ENCODE measurements at places on chromosomes 5 and 9.
A peak's percentile ranks its signal among the peaks of the same experiment; 100 is the strongest.

- no peak for DNase-seq
- H3K27ac ChIP-seq, result no peak overlapping the region
- H3K36me3 ChIP-seq, result no peaks in the 10 kb centered on the region
- no peaks in the 10 kb centered on the region for H3K27me3 ChIP-seq
- no peaks in the 10 kb centered on the region for H3K4me1 ChIP-seq
These were observed 77.6 kb upstream of the SEMA6A start for GRCh38 chr5:116652196-116652729.

DNA sequence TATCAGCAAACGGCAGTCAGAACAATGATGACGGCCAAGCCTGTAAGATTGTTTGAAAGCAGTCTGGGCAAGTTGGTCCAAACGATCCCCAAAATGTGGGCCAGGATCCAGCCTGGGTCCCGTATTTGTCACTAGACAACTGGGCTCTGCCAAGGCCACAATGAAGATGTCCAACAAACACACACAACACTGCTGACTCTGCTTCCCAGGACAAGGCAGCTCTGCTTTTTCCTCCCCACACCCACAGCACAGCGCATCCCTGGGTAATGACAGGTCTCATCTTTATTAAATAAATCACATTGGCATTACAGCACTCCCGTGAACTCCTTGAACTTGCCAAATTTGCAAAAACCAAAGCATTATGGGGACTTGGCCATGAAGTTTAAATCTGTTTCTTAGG lies 424.1 kb upstream of the ACTBL2 start:
- no peaks in the 10 kb centered on the region for H3K4me1 ChIP-seq
- no peak overlapping the region for H3K27ac ChIP-seq
- no peak overlapping the region for H3K4me3 ChIP-seq
- no peaks in the 10 kb centered on the region for H3K27me3 ChIP-seq
- DNase-seq, result no peak

- H3K27ac ChIP-seq, result no peak overlapping the region
- H3K4me3 ChIP-seq, result no peak overlapping the region
- peaks cover 58% of the 10 kb centered on the region for H3K4me1 ChIP-seq
- no peaks in the 10 kb centered on the region for H3K36me3 ChIP-seq
- DNase-seq, result no peak
- H3K27me3 ChIP-seq, result no peaks in the 10 kb centered on the region
These were observed 26.6 kb downstream of the MYO10 start for GRCh38 chr5:16909464-16909863.

DNA sequence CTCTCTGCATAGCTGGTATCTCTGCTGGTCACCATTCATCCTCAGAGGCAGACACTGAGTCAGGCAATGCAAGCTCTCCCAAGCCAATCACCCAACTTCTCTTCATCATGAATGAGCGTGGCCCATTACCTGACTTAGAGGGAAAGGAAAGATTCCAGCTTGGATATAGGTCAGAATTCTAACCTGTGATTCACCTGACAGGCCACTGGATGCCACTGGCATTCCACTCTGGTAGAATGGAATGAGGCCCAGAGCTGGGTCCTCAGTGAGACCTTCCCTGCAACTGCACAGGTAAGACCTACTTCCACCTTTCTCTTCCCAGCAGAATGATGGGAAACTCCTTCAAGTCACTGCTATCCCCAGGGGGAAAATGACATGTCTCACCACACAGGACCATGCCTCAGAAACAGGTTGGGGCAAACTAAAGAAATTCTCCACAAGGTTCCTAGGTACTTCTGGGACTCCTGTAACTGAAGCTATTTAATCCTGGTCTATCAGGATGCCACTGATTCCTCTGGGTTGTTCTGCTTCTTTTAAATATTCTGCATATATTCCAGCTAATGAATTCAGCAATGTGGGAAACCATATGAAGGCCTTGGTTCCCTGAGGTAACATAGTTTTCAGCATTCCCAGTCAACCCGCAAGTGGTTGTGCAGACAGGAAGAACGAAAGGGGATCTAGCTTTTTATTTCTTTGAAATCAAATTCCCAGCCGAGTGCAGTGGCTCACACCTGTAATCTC lies 62.0 kb downstream of the SUSD1 start:
- H3K4me1 ChIP-seq, result no peaks in the 10 kb centered on the region
- H3K36me3 ChIP-seq, result no peaks in the 10 kb centered on the region
- peak; percentile 20 for DNase-seq
- H3K27ac ChIP-seq, result no peak overlapping the region
- no peak overlapping the region for H3K4me3 ChIP-seq
- no peaks in the 10 kb centered on the region for H3K27me3 ChIP-seq

DNA sequence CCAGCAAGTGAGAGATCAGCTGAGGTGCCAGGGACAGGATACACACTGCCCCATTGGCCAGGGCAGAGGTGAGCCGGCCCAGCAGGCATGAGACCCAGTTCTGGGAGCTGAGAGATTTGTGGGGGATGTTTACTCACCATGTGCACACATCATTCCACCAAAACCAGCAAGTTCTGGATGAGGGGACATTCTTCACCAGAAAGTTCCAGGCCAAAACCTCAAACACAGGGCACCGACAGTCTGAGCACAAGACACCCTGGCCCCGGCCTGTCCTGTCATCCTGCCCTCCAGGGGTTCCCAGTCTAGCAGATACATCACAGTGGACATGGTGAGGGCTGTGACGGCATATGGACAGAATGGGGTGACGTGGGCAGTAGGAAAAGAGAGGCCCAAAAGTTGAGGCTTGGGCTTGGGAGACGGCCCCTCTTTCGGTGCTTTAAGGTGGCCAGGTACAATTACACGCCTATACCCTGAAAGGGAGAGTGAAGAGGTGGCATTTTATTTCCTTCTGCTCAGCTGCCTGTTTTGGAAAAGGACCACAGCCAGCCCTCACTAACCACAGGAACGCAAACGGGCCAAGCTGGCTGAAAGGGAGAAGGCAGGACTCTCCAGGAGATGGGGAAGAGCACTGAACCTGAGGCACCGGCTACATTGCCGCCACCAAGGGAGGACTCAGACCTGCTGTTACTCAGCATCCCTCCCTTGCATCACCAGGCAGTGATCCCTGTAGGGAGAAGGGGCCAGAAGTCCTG lies 64.0 kb downstream of the SHB start:
- H3K4me1 ChIP-seq, result peaks cover 59% of the 10 kb centered on the region
- no peaks in the 10 kb centered on the region for H3K36me3 ChIP-seq
- DNase-seq, result no peak

DNA sequence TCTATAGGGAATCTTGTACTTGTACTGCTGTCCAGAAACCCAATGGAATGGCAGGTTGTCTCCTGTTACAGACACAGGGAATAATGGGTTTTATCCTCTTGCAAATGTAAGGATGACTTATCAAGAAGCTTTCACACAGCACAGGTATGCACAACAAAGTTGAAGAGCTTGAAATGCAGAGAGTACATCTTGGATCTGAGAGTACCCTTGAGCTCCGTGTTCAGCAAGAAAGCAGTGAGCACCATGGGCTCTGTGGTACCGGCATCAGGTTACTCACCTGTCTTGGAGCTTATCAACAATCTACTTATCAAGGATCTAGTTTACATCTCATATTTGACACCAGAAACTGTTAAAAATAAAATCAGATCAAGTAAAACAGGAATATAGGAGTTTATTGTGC lies 22.0 kb upstream of the EMB start:
- no peak overlapping the region for H3K4me3 ChIP-seq
- no peak overlapping the region for H3K27ac ChIP-seq
- no peaks in the 10 kb centered on the region for H3K36me3 ChIP-seq
- H3K27me3 ChIP-seq, result no peaks in the 10 kb centered on the region

GRCh38 chr9:89732295-89732938 lies 127.6 kb downstream of the GADD45G start:
- H3K4me3 ChIP-seq, result no peak overlapping the region
- H3K27ac ChIP-seq, result no peak overlapping the region
- H3K36me3 ChIP-seq, result no peaks in the 10 kb centered on the region
- no peaks in the 10 kb centered on the region for H3K27me3 ChIP-seq

DNA sequence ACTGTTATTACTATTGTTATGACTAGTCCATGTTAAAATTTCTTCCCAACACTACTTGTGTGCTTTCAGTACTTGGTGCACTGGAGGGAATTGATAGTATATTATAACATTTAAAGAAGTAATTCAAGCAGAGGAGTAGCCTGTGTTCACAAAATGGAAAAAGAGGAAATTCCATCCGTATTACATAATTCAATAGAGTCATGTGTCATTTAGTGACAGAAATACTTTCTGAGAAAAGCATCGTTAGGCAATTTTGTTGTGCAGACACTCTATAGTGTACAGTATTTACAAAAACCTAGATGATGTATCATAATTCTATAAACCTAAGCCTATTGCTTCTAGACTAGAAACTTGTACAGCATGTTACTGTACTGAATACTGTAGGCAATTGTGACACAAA lies 78.3 kb upstream of the PCSK5 start:
- no peak overlapping the region for H3K4me3 ChIP-seq
- no peaks in the 10 kb centered on the region for H3K36me3 ChIP-seq
- no peaks in the 10 kb centered on the region for H3K4me1 ChIP-seq

GRCh38 chr5:170337045-170337733 lies 39.6 kb upstream of the LCP2 start:
- peaks cover 3% of the 10 kb centered on the region for H3K27me3 ChIP-seq
- no peaks in the 10 kb centered on the region for H3K36me3 ChIP-seq
- H3K4me1 ChIP-seq, result no peaks in the 10 kb centered on the region

DNA sequence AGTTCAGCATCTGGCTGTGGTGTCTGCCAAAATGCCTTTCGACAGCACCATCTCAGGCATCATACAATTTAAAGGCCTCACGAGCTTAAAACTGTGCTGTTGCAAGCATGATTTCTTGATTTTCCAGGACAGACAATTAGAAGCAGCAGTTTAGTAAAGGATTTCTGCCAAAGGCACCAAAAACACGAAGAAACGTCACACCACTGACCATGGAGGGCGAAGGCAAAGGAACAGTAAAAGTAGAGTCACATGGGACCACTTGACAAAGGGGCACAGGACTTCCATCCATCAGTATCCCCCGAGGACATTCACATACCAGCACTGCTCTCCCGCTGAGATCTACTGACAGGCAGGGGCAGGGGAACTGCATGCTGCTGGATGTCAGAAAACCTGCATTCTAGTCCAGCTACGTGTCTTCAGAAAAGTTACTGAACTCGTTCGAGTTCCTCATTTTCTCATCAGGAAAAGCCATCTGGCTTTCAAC lies 70.4 kb upstream of the FBXW11 start:
- H3K4me3 ChIP-seq, result no peak overlapping the region
- no peaks in the 10 kb centered on the region for H3K27me3 ChIP-seq
- DNase-seq, result no peak
- H3K27ac ChIP-seq, result no peak overlapping the region
- no peaks in the 10 kb centered on the region for H3K4me1 ChIP-seq
- no peaks in the 10 kb centered on the region for H3K36me3 ChIP-seq

GRCh38 chr9:77541600-77541999 lies 106.5 kb downstream of the GNA14 start:
- H3K4me1 ChIP-seq, result no peaks in the 10 kb centered on the region
- H3K27ac ChIP-seq, result no peak overlapping the region
- H3K36me3 ChIP-seq, result no peaks in the 10 kb centered on the region
- no peaks in the 10 kb centered on the region for H3K27me3 ChIP-seq
- no peak overlapping the region for H3K4me3 ChIP-seq

DNA sequence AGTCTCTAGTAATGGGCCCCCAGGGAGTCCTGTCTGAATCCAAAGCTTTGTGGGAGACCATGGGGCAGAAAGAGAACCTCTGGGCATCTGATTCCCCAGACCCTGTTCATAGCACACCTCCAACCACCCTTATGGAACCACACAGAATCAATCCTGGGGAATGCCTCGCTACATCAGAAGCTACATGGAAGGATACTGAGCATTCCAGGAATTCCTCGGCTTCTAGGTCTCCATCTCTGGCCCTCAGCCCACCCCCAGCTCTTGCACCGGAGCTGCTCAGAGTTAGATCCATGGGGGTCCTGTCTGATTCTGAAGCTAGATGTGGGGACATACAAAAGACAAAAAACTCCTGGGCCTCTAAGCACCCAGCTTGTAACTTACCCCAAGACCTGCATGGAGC lies 28.4 kb downstream of the VCP start:
- no peak for DNase-seq
- 0 out of 2 replicates have a peak, but pooled peaks cover 4% of the 10 kb centered on the region for H3K36me3 ChIP-seq
- no peak overlapping the region for H3K27ac ChIP-seq
- no peaks in the 10 kb centered on the region for H3K4me1 ChIP-seq
- no peak overlapping the region for H3K4me3 ChIP-seq
- H3K27me3 ChIP-seq, result no peaks in the 10 kb centered on the region

GRCh38 chr5:168920019-168920810 lies 341.0 kb upstream of the PANK3 start:
- no peak overlapping the region for H3K4me3 ChIP-seq
- H3K27me3 ChIP-seq, result peaks cover 8% of the 10 kb centered on the region
- no peak for DNase-seq
- H3K4me1 ChIP-seq, result no peaks in the 10 kb centered on the region

GRCh38 chr9:87535817-87536539 lies 38.3 kb downstream of the DAPK1 start:
- no peaks in the 10 kb centered on the region for H3K4me1 ChIP-seq
- H3K36me3 ChIP-seq, result no peaks in the 10 kb centered on the region
- H3K27me3 ChIP-seq, result no peaks in the 10 kb centered on the region
- H3K4me3 ChIP-seq, result no peak overlapping the region
- no peak for DNase-seq

GRCh38 chr9:20315677-20316076 lies 306.6 kb downstream of the MLLT3 start:
- H3K27me3 ChIP-seq, result no peaks in the 10 kb centered on the region
- no peak overlapping the region for H3K4me3 ChIP-seq
- H3K27ac ChIP-seq, result no peak overlapping the region
- H3K4me1 ChIP-seq, result no peaks in the 10 kb centered on the region

DNA sequence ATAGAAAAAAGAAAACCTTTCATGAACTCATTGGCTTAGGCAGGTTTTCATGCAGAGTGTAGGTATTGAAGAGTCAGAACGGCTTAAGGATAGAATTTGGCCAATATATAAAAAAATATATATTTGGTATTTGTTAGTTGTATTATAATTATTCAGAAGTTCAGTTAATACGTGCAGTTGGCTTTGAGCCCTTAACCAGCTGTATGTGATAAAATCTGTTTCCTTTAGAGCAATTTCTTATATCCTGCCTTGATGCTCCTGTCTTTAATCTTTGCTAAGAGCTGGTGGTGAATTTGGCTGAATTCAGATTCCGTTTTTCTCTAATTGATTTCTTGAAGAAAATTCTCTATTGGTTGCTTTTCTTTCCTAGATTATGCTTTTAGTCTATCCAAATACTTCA lies 3.7 kb downstream of the ANXA1 start:
- H3K4me3 ChIP-seq, result peak overlapping the region; percentile 56
- peaks cover 26% of the 10 kb centered on the region for H3K4me1 ChIP-seq
- peak overlapping the region; percentile 93 for H3K27ac ChIP-seq

DNA sequence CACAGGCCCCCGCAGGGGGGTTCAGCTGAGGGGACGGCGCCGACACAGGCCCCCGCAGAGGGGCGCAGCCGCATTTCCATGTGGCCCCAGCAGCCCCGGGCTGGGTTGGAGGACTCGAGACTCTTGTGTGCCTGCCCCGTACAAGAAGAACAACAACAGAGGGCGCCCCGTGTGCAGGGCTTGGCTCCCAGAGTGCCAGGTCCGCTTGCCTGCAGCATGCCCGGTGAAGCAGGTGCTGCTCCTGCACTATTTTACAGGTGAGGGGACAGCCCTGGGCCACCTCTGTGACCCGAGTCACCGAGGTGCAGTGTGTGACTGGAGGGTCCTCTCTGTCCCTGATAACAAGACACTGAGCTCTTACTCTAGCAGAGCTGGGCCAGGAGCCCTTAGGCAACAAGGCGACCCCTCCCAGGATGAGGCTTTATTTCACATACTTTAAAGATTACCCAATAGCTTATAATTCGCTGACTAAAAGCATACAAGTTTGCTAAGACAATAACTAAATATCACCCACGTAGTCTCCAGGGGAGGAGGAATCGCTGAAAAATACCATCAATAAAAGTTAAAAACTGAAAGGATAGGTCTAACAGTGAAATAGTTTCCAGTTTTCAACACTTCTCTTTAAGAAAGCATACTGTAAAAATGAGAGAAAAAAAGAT lies 41.7 kb upstream of the SLC9A3 start:
- no peaks in the 10 kb centered on the region for H3K27me3 ChIP-seq
- no peak overlapping the region for H3K27ac ChIP-seq
- DNase-seq, result no peak
- H3K4me1 ChIP-seq, result no peaks in the 10 kb centered on the region
